ENCODE measurements at places on chromosomes 1 and 21. TPM values are rescaled to one million over a fixed set of nuclear protein-coding genes. Genes with fewer than 3 reads are reported as not detected.

DNA sequence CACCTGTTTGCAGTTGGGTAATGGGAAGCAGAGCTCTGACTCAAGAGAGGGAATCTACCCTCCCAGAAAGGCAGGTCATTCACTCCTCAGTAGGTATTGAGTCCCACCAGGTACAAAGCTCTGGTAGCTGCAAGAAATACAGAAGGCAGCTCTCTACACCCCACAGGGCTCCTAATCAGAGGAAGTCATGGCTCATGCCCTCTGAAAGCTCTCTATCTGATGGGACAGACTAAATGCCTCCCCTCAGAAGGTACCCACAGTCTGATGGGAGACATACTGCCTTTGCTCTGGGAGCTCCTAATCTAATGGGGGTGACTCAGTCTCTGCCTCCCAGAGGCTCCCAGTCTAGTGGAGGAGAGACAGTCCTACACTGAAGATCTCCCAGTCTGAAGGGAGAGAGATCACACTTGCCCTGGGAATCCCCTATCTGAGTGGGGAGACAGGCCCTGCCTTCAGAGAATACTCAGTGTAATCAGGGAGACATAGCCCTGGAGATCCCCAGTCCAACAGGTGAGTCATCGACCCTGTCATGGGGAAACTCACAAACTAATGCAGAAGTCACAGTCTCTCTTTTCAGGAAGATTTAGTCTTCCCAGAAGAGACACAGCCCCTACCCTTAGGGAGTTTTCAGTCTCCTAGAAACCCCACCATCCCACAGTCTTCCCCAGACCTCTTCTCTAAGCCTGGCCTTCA lies 23.7 kb downstream of the CAMK1G start:
- H3K27ac ChIP-seq: no peak overlapping the region
- DNase-seq: no peak
- no peaks in the 10 kb centered on the region for H3K27me3 ChIP-seq
- H3K4me1 ChIP-seq: no peaks in the 10 kb centered on the region

DNA sequence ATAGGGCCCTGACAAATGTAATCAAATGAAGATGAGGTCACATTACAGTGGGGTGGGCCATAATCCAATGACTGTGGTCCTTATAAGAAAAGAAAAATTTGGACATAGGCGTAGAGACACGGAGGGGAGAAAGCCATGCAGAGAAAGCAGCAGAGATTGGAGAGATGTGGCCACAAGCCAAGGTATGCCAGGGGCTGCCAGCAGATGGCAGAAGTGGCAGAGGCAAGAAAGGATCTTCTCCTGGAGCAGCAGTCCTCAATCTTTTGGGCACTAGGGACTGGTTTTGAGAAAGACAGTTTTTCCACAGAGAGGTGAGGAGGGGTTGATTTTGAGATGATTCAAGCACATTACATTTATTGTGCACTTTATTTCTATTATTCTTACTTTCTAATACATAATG lies 355.1 kb downstream of the NPHP4 start:
- no peaks in the 10 kb centered on the region for H3K4me1 ChIP-seq
- H3K4me3 ChIP-seq: no peak overlapping the region
- H3K36me3 ChIP-seq: no peaks in the 10 kb centered on the region

- no peaks in the 10 kb centered on the region for H3K4me1 ChIP-seq
- no peak for DNase-seq
- H3K27ac ChIP-seq: no peak overlapping the region
- no peaks in the 10 kb centered on the region for H3K27me3 ChIP-seq
These were observed 42.3 kb downstream of the CD247 start for GRCh38 chr1:167476061-167476460.

DNA sequence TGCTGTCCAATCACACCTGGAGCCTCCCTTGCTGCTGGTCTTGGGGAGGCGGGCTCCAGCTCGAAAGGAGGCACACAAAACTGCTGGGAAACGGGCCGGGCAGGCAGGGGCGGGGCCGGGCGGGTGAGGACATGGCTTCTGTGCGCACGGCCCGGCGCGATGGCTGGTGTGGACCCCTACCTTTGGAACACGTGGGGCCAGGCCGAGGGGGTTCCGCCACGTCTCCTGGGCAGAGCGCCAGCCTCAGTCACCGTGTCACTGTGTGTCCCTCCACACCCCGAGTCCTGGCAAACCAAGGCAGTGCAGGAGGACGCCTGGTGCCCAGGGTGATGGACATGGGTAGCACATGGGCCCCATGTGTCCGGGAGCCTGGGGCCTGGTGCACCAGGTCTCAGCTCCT lies 42.0 kb upstream of the ADARB1 start:
- no peak for DNase-seq
- peaks cover 26% of the 10 kb centered on the region for H3K4me1 ChIP-seq
- no peaks in the 10 kb centered on the region for H3K36me3 ChIP-seq
- no peak overlapping the region for H3K4me3 ChIP-seq
- H3K27me3 ChIP-seq: no peaks in the 10 kb centered on the region

GRCh38 chr1:115771847-115772457 lies 3.4 kb upstream of the CASQ2 start:
- no peaks in the 10 kb centered on the region for H3K36me3 ChIP-seq
- H3K4me3 ChIP-seq: peak overlapping the region; percentile 36
- H3K4me1 ChIP-seq: no peaks in the 10 kb centered on the region
- no peak overlapping the region for H3K27ac ChIP-seq
- no peaks in the 10 kb centered on the region for H3K27me3 ChIP-seq
- DNase-seq: peak; percentile 97

GRCh38 chr1:63651161-63651701 lies 58.0 kb downstream of the PGM1 start:
- H3K4me3 ChIP-seq: no peak overlapping the region
- H3K36me3 ChIP-seq: no peaks in the 10 kb centered on the region
- H3K4me1 ChIP-seq: no peaks in the 10 kb centered on the region
- DNase-seq: no peak
- H3K27me3 ChIP-seq: no peaks in the 10 kb centered on the region

DNA sequence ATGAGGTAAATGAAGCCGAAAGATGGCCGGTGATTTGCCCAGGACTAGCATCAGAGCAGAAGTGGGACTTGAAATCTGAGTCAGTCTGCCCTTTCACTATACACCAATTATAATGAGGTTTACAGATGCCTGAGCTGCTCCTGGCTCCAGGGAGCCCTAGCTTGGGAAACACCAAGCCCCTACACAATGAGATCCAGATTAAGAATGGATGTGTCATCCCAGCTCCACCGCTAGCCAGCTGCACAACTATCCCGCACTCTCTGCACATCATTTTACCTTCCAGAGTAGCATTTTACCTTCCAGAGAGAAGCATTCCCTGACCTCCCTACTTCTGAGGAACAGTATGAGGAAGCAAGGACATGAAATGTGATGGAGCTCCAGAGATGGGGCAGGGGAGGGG lies 27.0 kb downstream of the SERTAD4 start:
- H3K36me3 ChIP-seq: no peaks in the 10 kb centered on the region
- peaks cover 7% of the 10 kb centered on the region for H3K27me3 ChIP-seq
- DNase-seq: no peak

DNA sequence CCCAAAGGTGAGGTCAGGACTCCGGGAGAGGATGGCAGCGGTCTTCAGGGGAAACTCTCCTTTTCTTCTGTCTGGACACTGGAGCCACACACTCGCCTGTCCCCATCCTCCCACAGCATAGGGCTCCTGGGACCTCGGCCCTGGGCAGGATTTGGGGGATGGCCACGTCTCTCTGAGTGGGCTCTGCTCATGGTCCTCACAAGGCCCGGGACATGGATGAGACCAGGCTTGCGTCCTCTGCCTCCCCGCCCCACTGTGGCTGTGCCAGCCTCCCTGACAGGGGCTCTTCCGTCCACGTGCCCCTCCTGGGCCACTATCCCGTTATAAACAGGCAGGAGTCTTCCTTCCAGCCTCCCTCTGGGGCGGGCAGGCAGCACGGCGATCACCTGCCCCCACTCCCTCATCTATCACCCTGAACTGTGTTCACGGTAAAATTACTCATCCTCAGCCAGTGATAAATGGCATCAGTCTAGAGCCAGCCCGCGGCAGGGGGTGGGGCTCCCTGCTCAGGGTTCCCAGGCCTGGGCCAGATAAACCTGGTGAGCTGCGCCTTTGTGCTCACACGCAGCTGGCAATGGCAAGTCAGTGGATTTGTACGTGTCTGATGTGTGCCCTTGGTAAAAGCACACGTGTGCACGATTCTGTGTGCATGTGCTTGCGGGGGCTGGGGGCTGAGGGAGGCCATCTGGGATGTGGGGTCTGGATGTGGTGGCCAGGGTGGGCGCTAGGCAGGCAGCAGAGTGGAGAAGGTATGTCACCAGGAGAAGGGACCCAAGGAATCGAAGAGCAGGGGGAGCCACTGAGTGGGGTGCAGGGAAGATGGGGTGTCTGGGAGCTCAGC lies 12.6 kb upstream of the SAMD11 start:
- no peaks in the 10 kb centered on the region for H3K36me3 ChIP-seq
- peaks cover 70% of the 10 kb centered on the region for H3K27me3 ChIP-seq

GRCh38 chr1:230747127-230747730 lies at the start of gene CAPN9:
Gene CAPN9, plus strand, starts transcription at chr1:230747388. Its CDS starts 109 bp downstream, at chr1:230747497.
- H3K27me3 ChIP-seq: no peaks in the 10 kb centered on the region
- H3K36me3 ChIP-seq: no peaks in the 10 kb centered on the region
- H3K4me1 ChIP-seq: peaks cover 27% of the 10 kb centered on the region
- H3K27ac ChIP-seq: no peak within 1 kb of the TSS
- H3K4me3 ChIP-seq: no peak within 1 kb of the TSS

The UBXN11 gene
- polyA plus RNA-seq: 8.3 TPM

The AGMAT gene
- polyA plus RNA-seq: 2.3 TPM

The CFHR1 gene
- not detected for polyA plus RNA-seq

Data from GM23338 (cell line).